Coronary artery (tissue), 2 donors: ENCODE measurements at places on chromosomes 16 and 17.

- no peak for DNase-seq
Measured at GRCh38 chr17:76500074-76500746, 1.0 kb downstream of the RHBDF2 start.

- no peak for DNase-seq
Measured at GRCh38 chr16:25089351-25089750, 22.2 kb upstream of the LCMT1 start.

DNA sequence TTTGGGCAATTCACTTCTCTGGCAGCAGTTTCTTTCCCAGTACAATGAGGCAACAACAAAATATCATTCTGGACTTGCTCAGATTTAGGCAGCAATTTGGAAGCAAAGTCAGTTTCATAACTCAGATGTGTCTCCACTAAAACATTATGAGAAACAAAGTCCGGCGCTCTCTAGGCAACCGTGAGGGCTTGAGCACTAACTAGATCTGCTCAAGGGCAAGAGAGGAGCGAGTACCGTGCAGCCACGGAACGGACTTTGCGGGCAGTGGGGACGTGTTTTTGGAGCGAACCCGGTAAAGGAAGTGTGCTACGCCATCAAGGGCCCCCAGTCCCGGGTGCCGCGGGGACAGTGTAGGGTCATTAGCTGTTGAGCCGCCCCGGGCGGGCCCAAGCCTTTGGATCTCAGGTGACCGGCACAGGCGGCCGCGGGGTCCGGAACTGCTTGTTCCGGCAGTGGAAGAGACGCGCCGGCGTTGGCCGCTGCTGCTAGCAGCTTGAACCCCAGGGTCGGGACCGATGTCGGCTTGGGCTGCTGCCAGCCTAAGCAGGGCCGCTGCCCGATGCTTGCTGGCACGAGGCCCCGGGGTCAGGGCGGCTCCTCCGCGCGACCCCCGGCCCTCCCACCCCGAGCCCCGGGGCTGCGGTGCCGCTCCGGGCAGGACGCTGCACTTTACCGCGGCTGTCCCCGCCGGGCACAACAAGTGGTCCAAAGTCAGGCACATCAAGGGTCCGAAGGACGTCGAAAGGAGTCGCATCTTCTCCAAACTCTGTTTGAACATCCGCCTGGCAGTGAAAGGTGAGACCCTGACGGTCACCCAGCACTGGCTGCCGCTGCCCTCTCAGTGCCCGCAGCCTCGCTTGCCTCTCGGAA, at the start of gene TACO1:
Gene TACO1, plus strand, starts transcription at position 327 of the 870 bp plus-strand sequence. Its CDS starts 189 bp downstream, at position 516.
- DNase-seq: peak; percentile 87

DNA sequence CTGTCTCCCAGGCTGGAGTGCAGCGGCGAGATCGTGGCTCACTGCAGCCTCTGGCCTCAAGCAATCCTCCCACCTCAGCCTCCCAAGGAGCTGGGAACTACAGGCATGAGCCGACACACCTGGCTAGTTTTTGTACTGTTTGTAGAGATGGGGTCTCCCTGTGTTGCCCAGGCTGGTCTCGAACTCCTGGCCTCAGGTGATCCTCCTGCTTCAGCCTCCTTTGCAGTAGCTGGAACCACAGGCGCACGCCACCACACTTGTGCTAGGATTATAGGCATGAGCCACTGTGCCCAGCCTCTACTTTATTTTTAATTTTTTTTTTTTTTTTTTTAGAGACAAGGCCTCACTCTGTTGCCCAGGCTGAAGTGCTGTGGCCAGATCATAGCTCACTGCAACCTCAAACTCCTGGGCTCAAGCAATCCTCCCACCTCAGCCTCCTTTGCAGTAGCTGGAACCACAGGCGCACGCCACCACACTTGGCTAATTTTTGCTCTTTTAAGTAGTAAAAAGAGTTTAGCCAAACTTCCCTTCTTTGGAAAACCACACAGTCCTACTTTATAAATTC, 4.4 kb downstream of the NTAN1 start:
- DNase-seq: peak; percentile 19

GRCh38 chr17:17510456-17511292, 14.5 kb upstream of the RASD1 start:
- DNase-seq: no peak

- no peak for DNase-seq
Measured at GRCh38 chr17:64218066-64218465, 45.0 kb downstream of the TEX2 start.

GRCh38 chr17:29677221-29677791, 54.6 kb upstream of the CORO6 start:
- DNase-seq: peak; percentile 84

DNA sequence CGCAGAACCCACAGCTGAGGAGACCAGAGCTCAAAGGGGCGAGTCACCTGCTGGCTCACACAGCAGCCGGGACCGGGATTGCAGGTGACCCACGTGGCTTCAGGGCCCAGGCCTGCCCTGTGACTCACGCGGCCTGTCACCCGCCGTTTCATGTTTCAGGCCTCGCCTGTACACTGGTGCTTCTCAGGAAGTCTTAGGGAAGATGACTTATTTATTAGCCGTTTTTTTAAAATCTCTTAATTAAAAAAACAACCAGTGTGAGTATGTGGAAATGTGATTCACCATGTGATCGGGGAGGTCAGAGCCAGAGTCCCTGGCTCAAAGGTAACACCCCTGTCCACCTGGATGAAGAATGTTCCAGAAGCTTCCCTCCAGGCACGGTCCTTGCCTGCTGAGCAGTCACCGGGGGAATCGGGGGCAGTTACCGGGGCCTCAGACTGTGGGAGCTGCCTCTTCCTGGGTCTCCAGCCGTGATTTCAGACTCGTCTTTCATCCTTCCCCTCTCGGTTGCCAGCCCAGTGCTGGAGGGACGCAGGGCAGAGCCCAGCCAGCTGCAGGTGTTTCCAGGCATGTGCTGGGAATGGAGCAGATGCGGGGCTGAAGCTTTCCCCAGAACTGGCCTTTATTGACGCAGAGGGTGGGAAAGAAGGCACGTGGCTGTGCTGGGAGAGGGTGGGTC, 49.3 kb downstream of the CMIP start:
- DNase-seq: no peak

DNA sequence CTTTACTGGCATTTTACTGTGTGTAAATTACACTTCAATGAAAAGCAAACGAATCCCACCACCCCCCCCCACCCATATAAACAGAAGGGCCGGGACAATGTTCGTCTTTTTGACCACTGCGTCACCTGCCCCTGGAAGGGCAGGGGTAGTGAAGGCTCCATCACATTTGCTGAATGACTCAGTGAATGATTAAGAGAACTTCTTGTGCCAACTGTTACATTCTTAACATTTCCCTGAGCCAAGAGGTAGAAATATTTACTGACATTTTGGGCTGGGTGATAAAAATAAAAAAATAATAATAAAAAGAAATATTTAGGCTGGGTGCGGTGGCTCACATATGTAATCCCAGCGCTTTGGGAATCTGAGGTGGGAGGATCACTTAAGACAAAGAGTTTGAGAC, 24.1 kb downstream of the C16orf96 start:
- no peak for DNase-seq

DNA sequence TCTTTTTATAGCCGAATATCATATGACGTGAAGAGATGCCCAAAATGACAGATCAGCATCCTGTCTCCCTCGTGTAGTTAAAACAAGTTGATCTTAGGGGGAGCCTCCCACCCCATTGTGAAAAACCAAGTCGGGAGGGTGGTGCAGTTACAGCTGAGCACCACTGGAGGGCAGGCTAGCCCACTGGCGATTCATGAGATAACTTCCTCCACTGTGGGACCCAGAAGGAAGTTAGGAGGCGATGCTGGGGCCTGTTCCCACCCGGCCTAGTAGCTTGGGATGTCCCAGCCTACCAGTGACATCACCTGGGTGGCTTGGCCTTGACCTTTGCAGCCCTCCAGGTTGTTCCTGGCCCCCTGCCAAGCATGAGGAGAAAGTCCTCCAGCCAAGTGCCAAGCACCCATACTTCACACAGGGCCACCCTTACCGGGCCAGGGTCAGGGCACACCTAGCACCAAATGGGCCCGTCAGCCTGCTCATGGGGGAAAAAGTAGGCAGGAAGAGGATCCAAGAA, 8.1 kb upstream of the CPNE2 start:
- peak; percentile 84 for DNase-seq

DNA sequence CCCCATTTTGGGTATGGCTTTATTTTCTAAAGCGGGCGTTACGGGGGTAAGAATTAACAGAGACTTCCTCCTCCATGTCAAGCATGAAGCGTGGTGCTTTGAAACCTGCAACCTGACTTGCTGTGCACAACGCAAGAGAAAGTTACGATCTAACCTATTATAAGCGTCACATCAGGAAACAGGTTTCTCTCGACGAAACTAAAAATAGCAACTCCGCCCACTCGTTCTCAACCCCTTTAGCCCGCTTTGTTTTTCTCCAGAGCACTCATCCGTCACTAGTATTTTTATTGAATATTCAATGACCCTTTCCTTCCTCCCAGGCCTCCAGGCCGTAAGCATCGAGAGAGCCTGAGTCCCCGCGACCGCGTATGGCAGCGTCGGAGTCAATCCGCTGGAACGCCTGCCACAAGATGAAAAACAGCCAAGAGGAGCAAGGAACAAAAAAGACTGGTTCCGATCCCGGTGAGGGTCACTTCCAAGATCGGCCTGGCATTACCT, 555 bp downstream of the NUP88 start:
- no peak for DNase-seq

- DNase-seq: no peak
Measured at GRCh38 chr16:2468725-2469398, 2.2 kb upstream of the NTN3 start.

GRCh38 chr16:4805231-4805630, 2.8 kb upstream of the ROGDI start:
- DNase-seq: no peak

- DNase-seq: no peak
Measured at GRCh38 chr16:67091906-67092566, 17.7 kb upstream of the PHAF1 start.

- DNase-seq: no peak
Measured at GRCh38 chr16:4612977-4613635, 1.6 kb downstream of the UBALD1 start.

- DNase-seq: no peak
Measured at GRCh38 chr16:53061701-53062159, 6.9 kb downstream of the CHD9 start.

DNA sequence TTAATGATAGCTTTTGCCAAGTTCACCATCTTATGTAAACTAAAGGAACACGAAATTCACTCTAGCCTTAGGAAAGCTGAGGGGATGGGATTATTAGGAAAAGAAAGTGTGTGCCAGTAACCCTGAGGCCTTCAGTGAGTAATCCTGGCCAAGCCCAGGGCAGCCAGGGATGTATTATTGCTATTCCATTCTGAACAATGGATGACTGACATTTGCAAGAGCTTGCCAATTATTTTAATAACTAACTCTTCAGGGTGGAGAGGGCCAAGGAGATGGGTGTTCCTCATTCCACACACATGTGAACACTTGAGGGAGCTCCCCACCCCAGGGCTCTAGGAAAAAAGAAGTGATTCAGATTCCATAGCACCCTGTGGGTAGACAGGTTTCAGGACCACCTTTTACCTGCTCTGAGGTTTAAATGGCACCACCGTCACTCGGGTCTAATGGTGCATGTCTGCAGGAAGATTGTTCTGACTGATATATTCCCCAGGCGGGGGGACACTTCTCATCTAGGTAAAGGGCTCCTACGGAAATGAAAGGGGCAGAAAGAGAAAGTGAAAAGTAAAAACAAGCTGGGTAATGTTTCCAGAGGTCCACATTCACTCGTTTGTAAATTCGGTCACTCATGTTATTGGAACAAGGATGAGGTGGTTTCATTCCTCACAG, 41.5 kb downstream of the TK2 start:
- peak; percentile 61 for DNase-seq

DNA sequence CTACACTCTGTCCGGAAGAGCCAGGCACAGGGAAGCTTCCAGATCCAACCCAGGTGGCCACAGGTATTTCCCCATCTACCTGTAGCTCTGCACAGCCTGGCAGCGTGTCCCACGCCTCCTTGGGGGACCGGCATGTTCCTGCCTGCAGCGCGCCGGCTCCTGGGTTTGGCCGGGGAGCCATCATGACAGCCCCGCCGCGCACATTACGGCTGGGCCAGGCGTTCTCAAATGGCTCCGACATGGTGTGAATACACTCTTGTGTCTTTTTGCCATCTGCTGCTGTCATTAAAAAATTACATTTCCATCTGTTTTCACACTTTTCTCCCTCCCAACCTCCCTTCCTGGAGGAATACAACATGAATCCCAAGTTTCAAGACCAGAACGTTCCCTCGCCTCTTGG, 8.0 kb upstream of the GINS2 start:
- no peak for DNase-seq

- DNase-seq: no peak
Measured at GRCh38 chr17:4297351-4297750, 33.6 kb upstream of the ANKFY1 start.

- DNase-seq: no peak
Measured at GRCh38 chr17:30555942-30556341, 78.7 kb downstream of the GOSR1 start.

DNA sequence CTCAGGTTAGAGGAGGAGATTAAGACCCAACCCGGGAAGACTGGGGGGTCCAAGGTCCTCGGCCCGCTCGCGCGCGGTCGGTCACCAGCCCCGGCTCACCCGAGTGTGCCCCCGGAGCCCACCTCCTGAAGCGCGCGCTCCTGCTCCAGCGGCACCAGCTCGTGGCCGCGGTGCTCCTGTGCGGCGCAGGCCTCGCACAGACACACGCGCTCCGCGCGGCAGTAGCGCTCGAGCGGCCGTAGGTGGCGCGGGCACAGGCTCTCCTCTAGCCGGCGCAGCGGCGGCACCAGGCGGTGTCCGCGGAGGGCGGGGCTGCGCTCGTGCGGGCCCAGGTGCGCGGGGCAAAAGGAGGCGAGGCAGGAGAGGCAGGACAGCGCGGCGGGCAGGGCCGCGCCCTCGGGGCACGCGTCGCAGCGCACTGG, 618 bp downstream of the TRIM47 start:
- DNase-seq: no peak
